ENCODE measurements at places on chromosomes 16 and 17.

DNA sequence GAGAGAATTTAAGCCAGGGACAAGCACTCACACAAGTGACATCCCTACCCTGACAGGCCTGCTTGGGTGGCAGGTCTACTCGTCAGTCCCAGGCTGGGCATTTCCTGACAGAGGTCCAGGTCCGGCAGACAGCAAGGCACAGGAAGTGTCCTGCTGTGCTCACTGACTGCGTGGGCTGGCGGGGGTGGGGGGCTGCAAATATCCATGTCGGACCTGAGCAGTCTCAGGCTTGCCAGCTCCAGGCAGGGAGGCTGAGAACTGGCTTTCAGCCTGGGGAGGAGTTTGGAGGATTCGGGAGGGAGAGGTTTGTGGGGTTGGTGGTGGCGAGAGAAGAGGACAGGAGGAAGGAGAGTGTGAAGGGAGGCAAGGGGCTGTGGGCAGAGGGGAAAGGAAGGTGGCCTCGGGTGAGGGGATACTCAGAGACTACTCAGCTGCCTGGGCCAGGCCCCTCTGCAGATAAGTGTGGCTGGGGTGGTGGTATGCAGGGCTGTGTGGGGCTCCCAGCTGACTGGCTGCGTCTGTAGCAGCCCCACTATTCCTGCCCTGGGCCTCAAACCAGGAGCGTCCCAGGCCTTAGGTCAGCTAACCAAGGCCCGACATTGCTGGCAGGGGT lies 7.8 kb downstream of the HIC1 start:
- no peak for DNase-seq

DNA sequence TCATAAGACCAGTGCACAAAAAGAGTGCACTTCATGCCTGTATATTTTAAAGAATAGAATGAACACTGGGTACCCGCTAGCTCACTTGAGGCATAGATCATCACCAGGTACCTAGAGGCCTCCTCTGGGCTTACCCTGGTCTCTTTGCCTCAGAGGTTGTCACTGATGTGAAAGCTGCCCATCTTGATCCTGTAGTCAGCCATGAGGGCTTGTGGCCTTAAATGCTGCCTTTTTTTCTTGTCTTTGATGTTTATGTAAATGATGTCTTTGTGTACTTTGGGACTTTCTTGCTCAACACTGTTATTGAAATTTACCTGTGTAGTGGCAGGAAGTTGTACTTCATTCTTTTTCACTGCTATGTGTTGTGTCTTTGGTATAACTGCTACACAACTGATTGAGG lies 26.8 kb upstream of the SLC5A10 start:
- no peak for DNase-seq

GRCh38 chr16:11229432-11229831 lies 26.6 kb downstream of the SOCS1 start:
- DNase-seq: no peak

GRCh38 chr17:43839670-43840108 lies 6.7 kb upstream of the MPP3 start:
- DNase-seq: no peak

DNA sequence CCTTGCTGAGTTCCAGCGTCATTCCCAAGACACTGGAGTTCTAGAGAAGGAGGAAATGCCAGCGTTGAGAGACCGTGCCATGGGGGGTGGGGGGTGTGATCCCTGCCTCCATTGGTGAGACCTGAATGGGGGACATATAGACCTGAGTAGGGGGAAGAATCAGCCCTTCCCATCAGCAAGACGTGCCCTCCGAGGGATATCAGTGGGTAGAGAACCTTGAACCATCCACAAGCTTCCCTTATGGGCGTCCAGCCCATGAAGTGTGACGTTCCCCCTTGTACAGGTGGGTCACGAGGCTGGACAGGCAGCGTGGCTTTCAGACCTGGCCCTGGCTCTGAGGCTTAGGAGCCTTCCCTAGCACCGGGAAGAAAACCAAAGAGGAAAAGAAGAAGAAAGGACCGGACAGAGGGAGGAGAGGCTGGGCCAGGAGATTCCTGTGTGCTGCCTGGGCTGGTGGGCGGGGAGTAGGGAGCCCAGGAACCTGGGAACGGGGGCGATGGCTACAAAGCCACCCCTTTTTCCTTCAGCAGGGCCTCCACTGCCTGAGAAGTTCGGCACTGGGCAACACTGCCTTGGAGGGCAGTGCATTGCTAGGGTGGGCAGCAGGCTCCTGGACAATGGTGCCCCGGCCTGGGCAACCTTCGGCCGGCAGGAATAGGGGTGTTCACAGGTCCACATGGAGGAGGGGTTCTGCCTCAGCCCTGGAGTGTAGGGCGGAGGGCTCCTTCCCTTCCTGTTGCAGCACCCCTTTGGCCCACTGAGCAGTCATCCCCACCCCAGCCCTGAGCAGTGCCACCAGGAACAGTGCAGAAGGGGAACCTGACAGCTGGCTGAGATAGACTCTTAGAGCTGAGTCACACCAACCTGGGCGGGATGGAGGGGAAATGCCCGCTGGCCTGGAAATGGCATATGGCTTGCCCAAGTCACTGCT lies 7.2 kb downstream of the RAB11FIP4 start:
- DNase-seq: no peak

DNA sequence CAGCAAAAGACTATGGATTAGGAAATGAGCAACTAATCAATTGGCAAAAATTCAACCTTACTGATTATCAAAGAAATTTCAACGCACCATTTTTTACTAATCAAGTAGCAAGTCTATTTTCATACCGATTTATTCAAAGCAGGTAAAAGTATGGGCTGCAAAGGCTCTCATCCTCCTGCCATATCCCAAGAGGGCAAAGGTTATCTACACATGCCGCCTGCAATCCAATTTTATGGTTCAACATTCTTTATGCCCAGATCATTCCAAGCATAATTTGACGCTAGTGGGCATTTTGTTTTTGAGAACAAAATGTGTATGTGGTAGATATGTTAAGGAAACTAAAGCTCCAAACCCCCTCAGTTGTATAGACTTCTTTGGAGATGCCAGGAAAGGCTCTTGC lies 270.6 kb downstream of the MAF start:
- DNase-seq: no peak

DNA sequence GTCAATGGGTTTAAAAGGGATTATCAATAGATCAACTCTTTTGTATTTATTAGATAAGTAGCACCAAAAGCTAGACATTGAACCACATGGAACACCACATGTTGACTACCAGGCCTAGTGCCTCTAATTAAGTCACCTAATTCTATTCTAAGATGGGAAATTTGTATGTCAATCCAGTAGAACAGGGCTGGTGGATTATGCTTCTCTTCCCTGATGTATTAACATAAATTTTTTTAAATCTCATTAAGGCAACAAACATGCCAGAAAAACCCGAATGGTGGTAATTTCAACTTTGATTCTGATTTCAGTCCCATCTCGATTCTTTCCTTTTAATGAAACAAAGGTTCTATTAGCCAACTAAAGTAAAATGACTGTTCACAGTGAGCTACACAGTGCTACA lies 92.6 kb downstream of the KANSL1 start:
- no peak for DNase-seq

DNA sequence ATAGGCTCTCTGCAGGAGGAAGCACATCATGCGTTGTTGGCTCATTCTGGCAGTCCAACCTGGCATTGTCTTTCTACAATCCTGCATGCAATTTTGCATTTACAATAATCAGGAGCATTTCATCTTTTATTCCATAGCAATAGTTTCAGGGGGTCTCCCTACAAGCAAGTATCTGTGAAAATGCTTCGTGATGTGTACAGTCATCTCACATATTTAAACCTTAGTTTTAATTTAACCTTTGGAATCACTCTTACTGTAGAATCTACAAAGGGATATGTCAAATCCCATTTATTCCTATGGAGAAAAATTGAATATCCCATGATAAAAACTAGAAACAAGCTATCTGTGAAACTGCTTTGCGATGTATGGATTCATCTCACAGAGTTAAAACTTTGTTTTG lies 112.0 kb upstream of the WSB1 start:
- no peak for DNase-seq

- peak; percentile 30 for DNase-seq
Measured at GRCh38 chr17:81867170-81867990, 3.8 kb downstream of the ARHGDIA start.

GRCh38 chr16:81639931-81640680 lies 139.0 kb upstream of the PLCG2 start:
- DNase-seq: no peak

DNA sequence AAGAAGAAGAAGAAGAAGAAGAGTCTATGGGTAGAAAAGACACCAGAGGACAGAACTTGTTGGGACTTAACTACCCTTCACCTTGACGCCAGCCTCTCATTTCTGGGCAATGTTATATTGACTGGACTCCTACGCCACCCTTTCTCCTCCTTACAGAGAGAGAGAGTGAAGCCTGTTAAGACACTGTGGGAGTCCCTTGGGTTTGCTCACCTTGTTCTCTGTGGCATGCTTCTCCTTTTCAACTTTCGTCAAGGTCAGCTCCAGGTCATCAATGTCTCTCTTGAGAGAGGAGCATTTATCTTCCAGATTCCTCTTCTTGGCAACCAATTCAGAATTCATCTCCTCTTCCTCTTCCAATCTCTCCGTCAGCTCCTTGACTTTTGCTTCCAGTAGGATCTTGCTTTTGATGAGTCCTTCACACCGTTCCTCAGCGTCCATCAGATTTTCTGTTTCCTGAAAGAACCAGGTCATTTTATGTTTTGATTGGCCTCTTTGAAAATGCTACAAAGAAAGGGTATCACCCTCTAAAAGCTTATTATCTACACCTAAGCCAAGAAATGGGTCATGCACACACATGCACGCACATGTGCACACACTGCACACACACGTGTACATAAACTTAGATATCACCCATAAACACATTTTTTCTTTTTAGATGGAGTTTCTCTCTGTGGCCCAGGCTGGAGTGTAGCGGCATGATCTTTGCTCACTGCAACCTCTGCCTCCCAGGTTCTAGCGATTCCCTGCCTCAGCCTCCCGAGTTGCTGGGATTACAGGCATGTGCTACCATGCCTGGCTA lies 48.8 kb downstream of the MYH13 start:
- no peak for DNase-seq

- DNase-seq: no peak
Measured at GRCh38 chr17:35578929-35579432, 610 bp upstream of the PEX12 start.

GRCh38 chr17:1511756-1512321 lies 4.6 kb downstream of the INPP5K start:
- DNase-seq: no peak

- DNase-seq: no peak
Measured at GRCh38 chr16:9425236-9425635, 333.8 kb downstream of the HAPSTR1 start.

DNA sequence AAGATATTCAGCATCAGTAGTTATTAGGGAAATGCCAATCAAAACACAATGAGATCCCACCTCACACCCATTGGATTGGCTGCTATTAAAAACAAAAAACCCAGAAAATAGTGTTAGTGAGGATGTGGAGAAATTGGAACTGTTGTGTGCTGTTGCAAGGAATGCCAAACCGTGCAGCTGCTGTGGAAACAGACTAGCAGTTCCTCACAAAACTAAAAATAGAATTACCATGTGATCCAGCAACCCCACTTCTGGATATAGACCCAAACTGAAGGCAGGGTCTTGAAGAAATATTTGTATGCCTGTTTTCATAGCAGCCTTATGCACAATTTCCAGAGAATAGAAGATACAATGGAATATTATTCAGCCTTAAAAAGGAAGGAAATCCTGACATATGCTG lies 46.0 kb downstream of the FOXK2 start:
- no peak for DNase-seq

- DNase-seq: no peak
Measured at GRCh38 chr16:58197314-58198012, 443 bp downstream of the CSNK2A2 start.

DNA sequence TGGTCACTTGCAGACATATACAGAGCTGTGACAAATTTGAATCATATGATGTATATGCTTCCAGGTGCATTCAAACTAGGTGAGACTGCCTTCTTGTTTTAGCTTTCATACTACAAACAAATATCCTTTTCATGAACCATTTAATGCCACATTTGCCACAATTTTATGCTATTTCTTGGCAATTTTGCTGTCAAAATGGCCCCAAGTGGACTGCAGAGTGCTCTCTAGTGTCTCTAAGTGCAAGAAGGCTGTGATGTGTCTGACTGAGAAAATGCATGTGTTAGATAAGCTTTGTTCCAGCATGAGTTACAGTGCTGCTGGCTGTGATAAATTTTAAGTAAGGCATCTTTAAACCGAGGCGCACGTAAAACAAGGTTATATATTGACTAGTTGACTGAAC lies 38.3 kb downstream of the CDH13 start:
- DNase-seq: no peak

DNA sequence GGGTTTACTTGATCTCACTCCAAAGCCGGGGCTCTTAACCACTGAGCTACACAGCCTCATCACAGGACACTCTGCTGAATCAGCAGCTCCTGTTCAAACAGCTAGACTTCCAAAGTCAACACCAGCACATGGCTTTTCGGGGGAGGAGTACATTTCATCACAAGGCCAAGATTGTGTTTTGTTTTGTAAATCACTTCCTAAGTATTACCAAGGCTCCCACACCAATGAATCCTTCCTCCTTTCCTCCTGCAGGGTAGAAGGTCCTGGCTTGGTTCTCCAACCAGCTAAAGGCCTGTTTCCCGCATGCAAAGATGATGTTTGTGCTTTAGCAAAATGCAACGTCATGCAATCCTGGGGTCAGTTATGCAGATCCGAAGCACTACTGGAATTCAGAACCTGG lies 152.5 kb downstream of the XYLT1 start:
- no peak for DNase-seq

DNA sequence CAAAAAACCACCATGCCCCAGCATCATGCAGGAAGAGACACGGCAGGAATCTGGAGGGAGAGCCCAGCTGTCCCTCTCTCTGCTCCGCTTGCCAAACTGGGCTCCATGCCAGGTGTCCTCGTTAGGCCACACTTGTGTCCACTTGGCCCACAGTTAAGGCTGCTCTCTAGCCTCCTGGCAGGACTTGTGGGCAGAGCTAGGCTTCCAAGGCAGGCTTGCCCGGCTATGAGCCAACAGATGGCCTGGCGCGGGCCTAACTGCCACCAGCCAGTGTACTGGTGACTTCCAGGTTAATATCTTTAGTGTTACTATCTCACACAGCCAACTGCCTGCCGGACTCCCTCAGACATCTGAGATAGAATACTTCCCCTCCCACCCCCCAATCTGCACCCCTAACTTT lies 10.6 kb downstream of the ATP6V0D1 start:
- no peak for DNase-seq

GRCh38 chr17:927611-928461 lies 51.7 kb downstream of the NXN start:
- peak; percentile 75 for DNase-seq

DNA sequence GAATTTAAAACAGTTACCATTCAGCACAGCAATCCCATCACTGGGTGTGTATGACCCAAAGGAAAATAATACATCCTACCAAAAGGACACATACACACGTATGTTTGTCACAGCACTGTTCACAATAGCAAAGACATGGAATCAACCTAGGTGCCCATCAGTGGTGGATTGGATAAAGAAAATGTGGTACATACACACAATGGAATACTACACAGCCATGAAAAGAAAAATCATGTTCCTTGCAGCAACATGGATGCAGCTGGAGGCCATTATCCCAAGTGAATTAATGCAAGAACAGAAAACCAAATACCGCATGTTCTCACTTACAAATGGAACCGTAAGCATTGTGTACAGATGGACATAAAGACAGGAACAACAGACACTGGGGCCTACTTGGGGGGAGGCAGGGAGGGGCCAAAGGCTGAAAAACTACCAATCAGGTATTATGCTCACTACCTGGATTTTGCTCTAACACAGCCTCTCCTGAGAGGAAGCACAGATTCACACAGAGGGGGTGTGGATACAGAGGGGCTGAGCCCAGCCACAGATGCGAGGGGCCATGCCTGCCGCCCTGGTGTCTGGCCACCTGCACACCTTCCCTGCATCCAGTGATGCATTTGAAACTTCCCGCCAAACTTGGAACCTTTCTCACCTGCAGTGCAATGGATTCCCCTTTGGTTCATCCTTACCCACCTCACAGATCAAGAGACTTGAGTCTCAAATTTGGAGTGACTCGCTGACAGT lies 55.9 kb downstream of the USP22 start:
- DNase-seq: no peak

All from T1000 (cell line).